ENCODE measurements at places on chromosomes 6 and 20. TPM values are rescaled to one million over a fixed set of nuclear protein-coding genes. Genes with fewer than 3 reads are reported as not detected.

The BANF2 gene
- total RNA-seq: not detected

DNA sequence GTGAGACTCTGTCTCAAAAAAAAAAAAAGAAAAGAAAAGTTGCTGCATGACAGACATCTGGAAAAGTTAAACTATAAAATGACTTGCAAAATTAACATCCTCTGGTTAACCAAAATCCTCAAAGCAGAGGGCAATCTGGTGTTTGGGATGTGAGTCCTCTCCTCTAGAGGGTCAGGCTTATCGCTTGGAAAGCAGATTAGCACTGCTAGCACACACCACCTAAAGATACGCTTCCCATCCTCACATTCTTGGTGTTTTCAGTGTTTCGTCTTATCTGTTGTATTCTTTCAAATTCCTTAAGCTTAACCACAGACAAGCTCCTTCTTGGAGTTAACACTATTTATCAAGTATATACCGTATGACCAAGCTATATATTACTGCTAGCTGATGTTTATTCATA, 198.0 kb downstream of the SOX4 start:
- DNase-seq: no peak

The PTGIS gene
- total RNA-seq: 27.7 TPM

The TCP11 gene
- not detected for total RNA-seq

GRCh38 chr6:15547400-15547799, 115.4 kb downstream of the DTNBP1 start:
- DNase-seq: peak; percentile 58

- no peak for DNase-seq
Measured at GRCh38 chr6:144090384-144090783, 5.0 kb downstream of the SF3B5 start.

- DNase-seq: no peak
Measured at GRCh38 chr20:53088786-53089185, 116.6 kb downstream of the TSHZ2 start.

The PCMTD2 gene
- 89.1 TPM for total RNA-seq

The KIAA0408 gene
- 33.1 TPM for total RNA-seq

- DNase-seq: peak; percentile 74
Measured at GRCh38 chr20:53736122-53736756, 142.6 kb upstream of the ZNF217 start.

- DNase-seq: no peak
Measured at GRCh38 chr6:40387127-40387870, 199.9 kb downstream of the LRFN2 start.

- peak; percentile 43 for DNase-seq
Measured at GRCh38 chr20:9225879-9226278, 157.0 kb downstream of the PLCB4 start.

GRCh38 chr6:44253307-44254101, 3.8 kb downstream of the SLC35B2 start:
- DNase-seq: no peak

DNA sequence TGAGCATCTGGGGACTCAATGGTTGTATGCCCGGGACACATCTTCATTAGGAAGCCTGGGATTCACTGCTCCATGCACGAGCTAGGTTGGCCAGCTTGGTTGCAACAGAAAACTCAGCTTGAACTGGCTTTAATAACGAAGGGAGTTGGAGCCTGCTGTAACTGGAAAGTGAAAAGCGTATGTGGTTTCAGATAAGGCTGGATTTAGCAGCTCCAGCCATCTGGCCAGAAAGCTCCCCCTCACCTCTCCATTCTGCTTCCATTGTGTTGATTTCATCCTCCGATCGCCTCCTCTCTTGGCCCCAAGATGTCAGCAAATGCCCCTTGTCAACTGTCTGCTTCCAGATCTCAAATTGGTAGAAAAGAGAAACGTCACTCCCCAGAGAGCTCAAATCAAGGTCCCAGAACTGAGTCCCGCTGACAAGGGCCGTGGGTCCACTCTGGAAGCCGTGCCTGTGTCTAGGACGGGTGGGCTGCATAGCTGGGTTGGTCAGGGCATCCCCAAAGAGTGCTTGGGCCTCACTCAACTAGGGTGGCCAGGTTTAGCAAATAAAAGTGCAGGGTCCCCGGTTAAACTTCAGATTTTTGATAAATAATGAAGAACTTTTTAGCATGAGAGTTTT, 117.0 kb upstream of the PMEPA1 start:
- no peak for DNase-seq
